ENCODE measurements at places on chromosomes 16 and 17. TPM values are rescaled to one million over a fixed set of nuclear protein-coding genes. Genes with fewer than 3 reads are reported as not detected.
A peak's percentile ranks its signal among the peaks of the same experiment; 100 is the strongest.

DNA sequence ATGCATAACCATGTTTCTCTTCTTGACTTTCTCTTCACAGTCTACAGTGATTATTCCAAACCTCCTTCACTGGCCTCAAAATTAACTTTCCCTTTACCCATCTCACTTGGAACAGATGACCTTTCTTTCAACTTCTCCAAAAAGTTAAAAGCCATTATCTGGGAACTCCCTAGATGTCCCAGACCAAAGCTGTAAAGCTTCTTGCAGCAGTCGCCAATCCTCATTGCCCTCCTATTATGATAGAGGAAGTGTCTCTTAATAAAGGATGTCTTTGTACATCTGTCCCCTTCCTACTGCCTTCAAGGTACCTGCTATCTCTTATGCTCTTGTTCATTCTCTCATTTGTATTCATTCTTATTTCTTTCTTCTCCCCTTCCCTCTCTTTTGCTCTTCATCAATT lies 127.5 kb downstream of the MRTFB start:
- DNase-seq = no peak

DNA sequence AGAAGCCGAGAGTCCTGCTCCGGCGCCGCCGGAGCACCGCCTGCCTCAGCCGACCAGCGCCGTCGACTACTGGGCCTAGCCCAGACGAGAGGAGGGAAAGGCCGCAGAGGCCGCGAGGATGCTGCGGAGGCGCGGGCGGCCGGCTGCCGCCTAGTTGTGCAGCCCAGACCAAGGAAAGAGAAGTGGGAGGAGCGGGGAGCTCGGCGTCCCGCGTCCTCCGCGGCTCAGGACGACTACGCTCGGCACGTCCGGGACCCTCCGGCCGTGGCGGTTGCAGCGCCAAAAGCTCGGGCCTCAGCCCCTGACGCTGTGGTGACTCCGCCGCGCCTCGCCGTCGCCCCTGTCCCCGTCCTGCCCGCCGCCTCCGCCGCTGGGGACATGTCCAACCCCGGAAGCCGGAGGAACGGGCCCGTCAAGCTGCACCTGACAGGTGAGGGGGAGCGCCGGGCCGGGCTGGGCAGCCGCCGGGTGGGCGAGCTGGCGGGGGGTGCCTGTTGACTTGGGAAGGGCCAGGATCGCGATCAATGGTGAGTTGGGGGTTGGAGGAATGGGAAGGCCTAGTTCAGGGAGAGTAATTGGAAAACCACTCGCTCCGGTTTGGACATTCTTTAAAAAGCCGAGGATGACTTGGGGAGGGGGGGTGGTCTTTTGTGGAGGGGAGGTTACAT lies 37.7 kb downstream of the RNF135 start:
- no peak for DNase-seq

- no peak for DNase-seq
Observed at GRCh38 chr17:55093353-55093752, 124.8 kb downstream of the STXBP4 start.

GRCh38 chr16:643050-643368 lies 1.4 kb downstream of the MCRIP2 start:
- DNase-seq = no peak

GRCh38 chr17:77164483-77165091 lies 23.8 kb downstream of the SEC14L1 start:
- DNase-seq = peak; percentile 50

- no peak for DNase-seq
Observed at GRCh38 chr17:45117848-45118646, 14.3 kb downstream of the PLCD3 start.

GRCh38 chr17:17025621-17026020 lies 16.6 kb upstream of the MPRIP start:
- no peak for DNase-seq

GRCh38 chr17:82966415-82966814 lies 113.0 kb upstream of the METRNL start:
- DNase-seq = no peak

GRCh38 chr17:47948706-47949196 lies 7.4 kb downstream of the PNPO start:
- DNase-seq = no peak

LLGL2 gene
- 6.7 TPM for polyA plus RNA-seq

GRCh38 chr17:34663714-34664113 lies 84.3 kb downstream of the TMEM132E start:
- no peak for DNase-seq
